ENCODE measurements at places on chromosomes 5 and 9.

DNA sequence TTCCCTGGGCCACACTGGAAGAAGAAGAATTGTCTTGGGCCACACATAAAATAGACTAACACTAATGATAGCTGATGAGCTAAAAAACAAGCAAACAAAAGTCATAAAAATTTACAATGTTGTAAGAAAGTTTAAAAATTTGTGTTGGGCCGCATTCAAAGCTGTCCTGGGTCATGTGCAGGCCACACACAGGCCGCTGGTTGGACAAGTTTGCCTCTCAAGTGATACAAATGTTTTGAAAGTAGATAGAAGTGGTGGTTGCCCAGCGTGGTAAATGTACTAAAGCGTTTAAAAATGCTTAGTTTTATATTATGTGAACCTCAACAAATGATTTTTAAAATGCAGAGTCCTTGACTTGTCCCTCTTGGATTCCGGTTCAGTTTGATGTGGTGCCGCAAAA is 94.9 kb upstream of the TBCA start:
- no peak for DNase-seq

- no peak for DNase-seq
These were observed 3.9 kb upstream of the SPATA9 start for GRCh38 chr5:95686651-95687050.

DNA sequence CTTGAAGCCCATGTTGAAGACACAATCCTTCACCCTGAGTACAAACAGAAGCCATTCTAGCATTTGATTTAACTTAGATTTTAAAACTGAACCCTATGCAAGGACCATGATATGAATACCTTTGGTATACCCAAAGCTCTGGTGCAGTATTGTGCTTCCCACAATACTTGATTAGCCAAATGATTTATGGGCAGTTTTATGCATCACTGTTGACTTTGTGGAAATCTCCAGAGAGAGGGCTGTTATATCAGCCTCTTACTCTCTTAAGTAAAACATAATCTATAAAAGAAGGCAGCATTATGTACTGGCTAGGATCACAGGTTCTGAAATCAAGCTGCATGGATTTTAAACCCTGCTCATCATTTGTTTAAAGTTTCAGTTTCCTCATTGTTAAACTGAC is 762.8 kb downstream of the EFNA5 start:
- no peak for DNase-seq

GRCh38 chr5:119345861-119346260 is 10.0 kb upstream of the TNFAIP8 start:
- DNase-seq, result no peak

- no peak for DNase-seq
These were observed 386.3 kb downstream of the MRPS30 start for GRCh38 chr5:45195026-45195425.

DNA sequence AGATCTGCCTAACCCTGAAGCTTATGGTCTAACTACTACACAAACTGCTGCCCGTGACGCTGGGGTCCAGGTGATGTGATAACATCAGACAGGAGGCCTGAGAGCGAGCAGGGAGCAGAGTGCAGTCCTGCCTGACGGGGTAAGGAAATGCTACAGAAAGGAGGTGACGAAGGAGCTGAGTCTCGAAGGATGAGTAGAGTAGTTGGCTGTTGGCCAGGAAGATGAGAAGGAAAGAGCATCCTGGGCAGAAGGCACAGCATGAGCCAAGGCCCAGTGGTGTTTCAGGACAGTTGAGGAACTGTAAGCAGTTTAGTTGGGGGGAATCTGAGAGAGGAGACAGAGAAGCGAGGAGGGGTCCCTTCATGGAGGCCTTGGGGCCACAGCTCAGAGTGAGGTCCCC is 136.0 kb upstream of the TBC1D2 start:
- DNase-seq, result no peak

GRCh38 chr9:114098021-114098935 is 814 bp downstream of the KIF12 start:
- no peak for DNase-seq

DNA sequence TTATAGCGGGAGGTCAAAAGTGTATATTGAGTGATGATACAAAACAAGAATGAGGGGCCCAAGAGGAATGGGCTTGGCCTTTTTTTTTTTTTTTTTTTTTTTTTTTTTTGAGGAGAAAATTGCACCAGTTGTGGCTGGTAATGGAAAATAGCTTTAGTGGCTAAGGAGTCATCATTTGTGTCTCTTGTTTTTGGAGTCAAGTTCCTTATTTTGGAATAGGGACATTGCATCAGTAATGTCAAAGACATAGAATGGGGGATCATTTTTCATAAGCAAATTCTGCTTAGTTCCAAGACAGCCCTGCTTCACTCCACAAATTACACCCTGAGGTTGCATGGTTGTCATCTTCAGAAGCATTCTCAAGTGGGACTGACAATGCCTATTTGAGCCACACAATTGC is 137.4 kb downstream of the STK32A start:
- DNase-seq, result no peak

- no peak for DNase-seq
These were observed 1.6 kb upstream of the DOK3 start for GRCh38 chr5:177511181-177511580.

DNA sequence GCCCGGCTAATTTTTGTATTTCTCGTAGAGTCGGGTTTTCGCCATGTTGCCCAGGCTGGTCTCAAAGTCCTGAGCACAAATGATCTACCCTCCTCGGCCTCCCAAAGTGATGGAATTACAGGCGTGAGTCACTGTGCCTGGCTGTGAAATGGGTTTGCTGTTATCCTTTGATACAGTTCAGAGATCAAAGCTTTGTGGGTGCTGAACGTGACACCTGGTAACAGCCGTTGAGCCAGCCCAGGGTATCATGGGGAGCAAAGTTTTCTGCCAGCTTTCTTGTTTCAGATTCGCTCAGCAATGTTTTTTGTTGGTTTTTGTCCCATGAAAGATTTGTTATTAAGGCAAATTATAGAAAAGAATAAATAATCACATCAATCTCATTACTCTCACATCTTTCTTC is 68.9 kb upstream of the LPAR1 start:
- no peak for DNase-seq

GRCh38 chr5:109880907-109881685 is 191.4 kb downstream of the MAN2A1 start:
- DNase-seq, result no peak

- no peak for DNase-seq
These were observed 655 bp downstream of the GRIN1 start for GRCh38 chr9:137139468-137140150.

DNA sequence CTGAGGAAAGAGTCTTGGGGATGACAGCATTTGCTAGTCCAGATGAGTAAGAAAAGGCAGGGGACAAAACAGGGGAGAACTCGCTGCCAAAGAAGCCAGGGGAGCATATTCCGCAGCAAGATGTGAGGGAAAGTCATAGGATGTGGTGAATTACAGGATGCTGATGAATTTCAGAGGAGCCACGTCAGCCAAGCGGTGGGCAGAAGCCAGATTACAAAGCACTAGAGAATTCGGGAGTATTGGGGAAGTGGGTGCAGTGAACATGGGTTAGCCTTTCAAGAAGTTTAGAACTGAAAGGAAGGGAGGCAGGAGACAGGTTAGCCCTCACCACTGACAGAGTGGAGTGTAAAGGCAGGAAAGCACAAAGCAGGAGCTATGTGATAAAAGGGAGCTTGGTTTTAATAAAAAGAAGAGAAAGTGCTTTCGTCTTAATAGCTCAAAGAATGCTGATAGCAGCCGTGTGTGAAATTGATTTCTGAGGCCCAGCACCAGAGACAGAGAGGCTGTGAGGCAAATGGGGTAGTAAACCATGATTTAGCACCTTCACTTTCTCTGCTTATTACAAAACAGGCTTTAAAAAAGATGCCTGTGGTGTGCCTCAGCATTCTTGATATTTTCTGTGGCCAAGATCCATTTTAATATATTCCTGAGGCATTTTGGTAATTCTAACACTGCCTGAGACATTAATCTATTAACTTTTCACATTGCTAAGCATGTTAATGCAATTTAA is 16.9 kb downstream of the ADAMTSL1 start:
- no peak for DNase-seq

DNA sequence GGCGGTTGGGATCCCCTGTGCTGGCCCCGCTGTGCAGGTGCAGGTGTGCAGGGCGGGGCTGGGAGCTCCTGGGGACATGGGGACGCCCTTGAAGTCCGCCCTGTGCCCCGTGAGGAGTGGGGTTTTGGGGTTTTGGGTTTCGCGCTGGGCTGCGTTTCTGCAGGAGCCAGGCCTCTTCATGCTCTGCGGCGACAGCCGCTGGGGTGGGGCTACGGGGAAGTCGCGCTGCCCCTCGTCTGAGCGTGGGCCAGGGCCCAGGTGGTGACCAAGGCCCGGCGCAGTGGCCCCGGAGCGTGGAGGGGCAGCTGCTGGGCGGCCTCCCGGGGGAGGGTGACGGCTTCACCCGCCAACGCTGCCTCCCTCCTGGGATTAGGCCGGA is 47.8 kb upstream of the IRX4 start:
- no peak for DNase-seq

GRCh38 chr9:4298255-4299004 is 1.4 kb downstream of the GLIS3 start:
- DNase-seq, result peak; percentile 11

GRCh38 chr9:88007291-88007650 is 32.9 kb upstream of the CDK20 start:
- DNase-seq, result no peak

DNA sequence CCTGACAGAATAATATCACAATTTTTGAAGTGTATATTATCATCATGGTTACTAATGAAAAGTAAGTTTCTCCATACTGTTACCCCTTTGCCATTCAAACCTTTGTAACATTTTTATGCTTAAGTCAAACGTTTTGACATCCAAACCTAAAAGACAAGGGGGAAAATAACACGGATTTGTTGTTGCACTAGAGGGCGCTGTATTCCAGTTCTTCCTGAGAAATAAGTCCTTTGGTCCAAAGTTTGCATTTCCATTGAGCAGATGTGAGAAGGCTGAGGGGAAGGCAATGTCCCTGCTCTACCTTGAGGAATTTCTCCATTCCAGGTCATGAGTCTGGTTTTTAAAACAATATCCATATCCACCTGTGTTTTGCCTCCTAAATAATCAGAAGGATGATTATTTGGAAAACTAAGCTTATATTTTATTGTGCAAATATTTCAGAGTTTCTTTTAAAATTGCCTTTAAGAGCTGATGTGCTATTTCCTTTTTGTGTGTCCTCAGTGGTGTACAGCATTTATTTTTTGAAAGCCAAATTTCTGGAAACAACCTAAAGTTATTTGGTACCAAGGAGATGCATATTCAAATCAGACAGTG is 9.7 kb downstream of the LECT2 start:
- no peak for DNase-seq

DNA sequence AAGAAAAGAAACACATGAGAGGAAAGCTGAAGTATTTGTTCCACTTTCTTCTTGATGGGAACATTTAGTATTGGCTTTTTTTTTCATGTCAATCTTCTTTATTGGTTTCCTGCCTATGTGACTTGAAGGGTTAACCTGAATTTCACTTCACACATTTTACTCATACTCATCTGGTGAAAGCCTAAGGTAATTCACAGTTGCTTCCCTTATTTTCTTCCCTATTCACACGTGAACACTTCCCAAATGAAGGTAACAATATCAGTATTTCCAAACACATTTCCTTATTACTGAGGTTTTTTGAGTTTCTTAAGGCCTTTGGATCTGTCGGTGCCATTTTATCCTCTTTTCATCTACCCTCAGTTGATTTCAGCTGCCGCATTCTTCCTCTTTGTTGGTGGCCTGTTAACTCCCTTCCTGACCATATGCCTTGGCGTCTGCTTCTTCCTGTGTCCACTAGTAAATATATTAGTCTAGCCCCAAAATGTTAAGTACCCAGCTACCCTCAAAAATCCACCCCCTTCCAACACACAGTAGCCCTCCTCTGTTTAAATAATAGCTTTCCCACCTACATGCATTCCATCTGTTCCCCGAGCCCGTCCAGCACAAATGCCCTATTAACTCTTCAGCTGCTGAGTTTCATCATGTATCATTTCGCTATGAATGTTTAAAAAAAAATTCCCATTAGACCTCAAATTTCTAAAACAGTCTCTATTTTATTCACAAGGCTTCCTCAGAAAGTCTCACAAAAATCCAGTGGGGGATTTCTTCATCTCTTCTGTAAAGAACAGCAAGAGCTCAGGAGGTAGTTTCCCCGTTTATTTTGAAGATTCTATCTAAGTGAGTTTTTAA is 97.3 kb downstream of the USP20 start:
- no peak for DNase-seq

GRCh38 chr5:113682497-113683136 is 169.1 kb downstream of the YTHDC2 start:
- no peak for DNase-seq

GRCh38 chr9:134221273-134222017 is 57.1 kb upstream of the RNU6ATAC start:
- no peak for DNase-seq

DNA sequence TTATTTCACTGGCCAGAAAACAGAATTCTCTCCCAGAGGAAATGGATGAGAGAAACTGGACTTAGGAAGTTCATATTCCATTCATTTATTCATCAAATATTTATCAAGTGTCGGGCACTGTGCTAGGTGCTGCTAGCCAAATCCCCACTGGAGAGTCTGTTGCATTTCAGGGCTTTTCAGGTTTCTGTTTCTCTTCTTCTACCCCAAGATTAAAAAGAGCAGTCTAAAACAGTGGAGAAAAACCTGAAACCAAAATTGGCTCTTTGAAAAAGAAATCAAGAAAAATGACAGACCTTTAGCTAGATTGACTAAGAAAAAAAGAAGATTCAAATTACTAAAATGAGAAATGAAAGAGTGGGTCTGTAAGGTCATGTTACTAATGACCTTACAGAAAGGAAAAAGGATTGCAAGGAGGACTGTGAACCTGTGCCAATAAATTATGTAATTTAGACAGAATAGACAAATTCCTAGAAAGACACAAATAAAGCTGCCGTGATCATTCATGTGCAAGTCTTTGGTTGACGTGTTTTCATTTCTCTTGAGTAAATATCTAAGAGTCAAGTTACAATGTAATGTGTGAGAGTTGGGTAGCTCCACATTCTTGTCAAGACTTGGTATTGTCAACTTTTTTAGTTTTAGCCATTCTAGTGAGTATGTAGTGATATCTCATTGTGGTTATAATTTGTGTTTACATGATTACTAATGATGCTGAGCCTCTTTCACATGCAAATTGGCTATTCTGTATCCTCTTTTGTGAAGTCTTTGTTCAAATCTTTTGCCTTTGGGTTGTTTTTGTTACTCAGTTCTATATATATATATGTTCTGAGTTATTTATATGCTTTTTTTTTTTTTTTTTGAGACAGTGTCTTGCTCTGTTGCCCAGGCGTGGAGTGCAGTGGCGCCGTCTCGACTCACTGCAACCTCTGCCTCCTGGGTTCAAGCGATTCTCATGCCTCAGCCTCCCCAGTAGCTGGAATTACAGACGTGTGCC is 23.7 kb downstream of the SNX30 start:
- no peak for DNase-seq

DNA sequence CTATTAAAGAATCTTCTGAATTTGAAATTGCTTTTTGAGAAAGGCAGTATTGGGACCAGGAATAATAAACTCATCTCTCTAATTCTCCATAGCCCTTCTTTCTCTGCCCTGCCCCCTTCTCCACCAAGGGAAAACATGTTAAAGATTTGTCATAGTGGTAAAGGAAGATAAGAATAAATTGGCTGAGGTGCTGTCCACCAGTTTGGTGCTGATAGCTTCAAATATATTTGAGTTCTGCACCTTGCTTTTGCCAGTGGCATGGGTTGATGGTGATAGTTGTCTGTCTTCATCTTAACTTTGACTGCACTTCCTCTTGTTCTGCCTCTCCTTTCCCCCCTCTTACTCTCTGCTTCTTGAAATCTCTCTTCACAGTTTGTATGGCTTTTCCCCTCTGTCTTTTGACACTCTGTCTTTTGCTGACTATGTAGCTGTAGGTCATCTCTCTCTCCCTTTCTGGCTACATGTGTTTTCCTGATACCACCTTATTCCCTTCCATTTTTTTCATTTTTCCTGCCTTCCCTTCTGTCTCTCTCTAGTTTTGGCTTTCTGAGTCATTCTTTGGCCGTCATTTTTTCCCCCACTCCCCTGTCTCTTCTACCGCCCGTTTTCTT is 56.6 kb downstream of the NDUFS4 start:
- DNase-seq, result no peak
